Muscle of leg (tissue), 16 donors: ENCODE measurements at places on chromosomes 7 and 10. TPM values are rescaled to one million over a fixed set of nuclear protein-coding genes. Genes with fewer than 3 reads are reported as not detected.

- no peak overlapping the region for H3K27ac ChIP-seq
- peaks cover 11% of the 10 kb centered on the region for H3K4me1 ChIP-seq
- peaks cover 49% of the 10 kb centered on the region for H3K27me3 ChIP-seq
- no peak overlapping the region for H3K4me3 ChIP-seq
Measured at GRCh38 chr10:69748621-69749020, 53.1 kb upstream of the COL13A1 start.

- no peak overlapping the region for H3K27ac ChIP-seq
- DNase-seq, result no peak
- no peaks in the 10 kb centered on the region for H3K4me1 ChIP-seq
- H3K4me3 ChIP-seq, result no peak overlapping the region
- H3K27me3 ChIP-seq, result peaks cover 2% of the 10 kb centered on the region
- no peaks in the 10 kb centered on the region for H3K36me3 ChIP-seq
Measured at GRCh38 chr10:112379635-112380296, 5.8 kb downstream of the ACSL5 start.

AMPH gene
- 8.5 TPM for polyA plus RNA-seq

DUS4L gene
- polyA plus RNA-seq, result 6.6 TPM

GLI3 gene
- polyA plus RNA-seq, result 15.2 TPM

WEE2 gene
- not detected for polyA plus RNA-seq

ZNF425 gene
- polyA plus RNA-seq, result 4.5 TPM

- no peaks in the 10 kb centered on the region for H3K36me3 ChIP-seq
- peaks cover 7% of the 10 kb centered on the region for H3K4me1 ChIP-seq
- no peak overlapping the region for H3K4me3 ChIP-seq
- DNase-seq, result no peak
Measured at GRCh38 chr10:75648854-75649253, 217.4 kb downstream of the LRMDA start.

PNLIPRP3 gene
- 0.05 TPM for polyA plus RNA-seq

SLC29A4 gene
- 35.4 TPM for polyA plus RNA-seq

GRCh38 chr10:109838592-109839244 lies 84.6 kb downstream of the XPNPEP1 start:
- H3K4me3 ChIP-seq, result no peak overlapping the region
- no peak overlapping the region for H3K27ac ChIP-seq
- no peak for DNase-seq
- no peaks in the 10 kb centered on the region for H3K27me3 ChIP-seq
- H3K36me3 ChIP-seq, result no peaks in the 10 kb centered on the region

GRCh38 chr10:114102256-114102655 lies 58.6 kb downstream of the ADRB1 start:
- peaks cover 23% of the 10 kb centered on the region for H3K27me3 ChIP-seq
- no peak overlapping the region for H3K27ac ChIP-seq
- H3K4me3 ChIP-seq, result no peak overlapping the region
- H3K4me1 ChIP-seq, result peaks cover 9% of the 10 kb centered on the region

GRCh38 chr10:106566873-106567272 lies 597.6 kb downstream of the SORCS1 start:
- H3K27ac ChIP-seq, result no peak overlapping the region
- H3K4me3 ChIP-seq, result no peak overlapping the region
- peaks cover 6% of the 10 kb centered on the region for H3K4me1 ChIP-seq
- DNase-seq, result peak; percentile 87
- no peaks in the 10 kb centered on the region for H3K27me3 ChIP-seq

GRCh38 chr7:134300988-134301387 lies 15.7 kb downstream of the SLC35B4 start:
- no peak overlapping the region for H3K4me3 ChIP-seq
- no peak for DNase-seq
- H3K27me3 ChIP-seq, result no peaks in the 10 kb centered on the region
- H3K27ac ChIP-seq, result no peak overlapping the region
- no peaks in the 10 kb centered on the region for H3K4me1 ChIP-seq
